ENCODE measurements at places on chromosomes 3 and 15. TPM values are rescaled to one million over a fixed set of nuclear protein-coding genes. Genes with fewer than 3 reads are reported as not detected.

The C3orf49 gene
- total RNA-seq: not detected

The RLBP1 gene
- total RNA-seq: not detected

The CD86 gene
- not detected for total RNA-seq

The NOX5 gene
- total RNA-seq: 0.22 TPM

The GOLGA8T gene
- total RNA-seq: not detected

The IL5RA gene
- total RNA-seq: not detected

The CDAN1 gene
- 12.0 TPM for total RNA-seq

The GPR176 gene
- 177 TPM for total RNA-seq

The SLC12A6 gene
- 19.5 TPM for total RNA-seq

The CCR5 gene
- not detected for total RNA-seq

Measured in placental pericyte (primary cell).